Brain pericyte (primary cell): ENCODE measurements at places on chromosomes 2 and 18.

DNA sequence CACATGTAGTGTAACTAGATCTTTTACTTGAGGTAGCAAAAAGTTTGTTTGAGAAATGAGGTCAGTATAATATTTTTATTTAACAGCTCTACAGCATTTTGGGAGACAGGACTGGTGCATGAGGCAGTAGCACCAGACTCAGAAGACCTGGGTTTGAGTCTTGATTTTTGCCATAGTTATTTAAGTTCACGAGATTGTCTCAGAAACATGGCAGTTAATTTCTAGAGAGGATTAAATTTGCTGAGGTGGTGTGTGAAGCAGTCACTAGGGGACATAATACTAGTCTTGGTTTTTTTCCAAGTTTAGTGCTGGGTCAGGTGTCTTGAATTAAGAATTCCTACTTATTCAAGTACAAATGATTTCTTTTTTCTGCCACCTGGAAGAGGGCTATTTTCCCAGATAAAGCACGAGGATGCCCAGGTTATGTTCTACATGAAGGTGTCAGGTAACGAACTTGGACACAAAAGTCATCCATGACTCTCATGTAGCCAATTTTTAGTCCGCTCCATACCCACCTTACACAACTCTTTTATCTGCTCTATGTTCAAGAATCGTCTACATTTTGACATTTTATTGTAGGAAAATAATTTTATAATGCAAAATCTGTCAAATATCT lies 1.4 kb downstream of the MARCHF7 start:
- no peak for DNase-seq

DNA sequence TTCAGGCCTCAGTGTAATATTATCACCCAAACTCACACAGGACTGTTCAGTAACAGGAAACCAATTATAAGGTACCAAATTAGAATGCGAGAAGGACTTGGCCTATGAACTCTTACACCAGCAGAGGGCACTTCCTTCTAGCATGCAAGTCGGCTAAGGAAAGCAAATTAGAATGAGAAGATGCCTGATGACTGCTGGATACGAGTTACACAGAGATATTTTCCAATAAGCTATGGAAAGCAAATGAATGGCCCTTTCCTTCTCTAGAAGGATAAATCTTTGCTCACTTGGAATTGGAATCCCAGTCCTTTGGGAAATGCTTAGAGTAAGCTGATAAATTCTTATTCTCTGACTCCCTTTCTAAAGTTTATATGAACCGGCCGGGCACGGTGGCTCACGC lies 109.8 kb downstream of the AP1S3 start:
- no peak for DNase-seq

GRCh38 chr2:78541451-78542267 lies 483.8 kb upstream of the REG3G start:
- DNase-seq: no peak

DNA sequence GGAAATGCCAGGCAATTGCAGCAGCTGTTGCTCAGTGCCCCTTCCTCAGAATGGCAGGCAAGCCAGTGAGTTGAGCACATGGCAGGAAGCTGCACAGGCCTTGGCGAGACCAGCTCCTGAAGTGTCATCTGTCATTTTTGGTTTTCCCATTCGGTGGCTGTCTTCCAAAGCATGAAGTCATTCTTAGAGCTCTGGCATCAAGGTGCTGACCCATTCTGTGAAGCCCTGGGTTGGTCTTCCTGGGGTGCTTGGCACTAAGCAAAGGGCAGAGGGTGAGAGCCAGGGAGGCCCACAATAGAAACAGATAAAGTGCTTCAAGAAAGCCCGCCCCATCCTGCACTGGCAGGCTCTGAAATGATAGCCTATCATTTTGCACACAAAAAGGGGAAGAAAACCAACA lies 150.5 kb downstream of the VAPA start:
- no peak for DNase-seq

GRCh38 chr2:1502891-1503304 lies 89.6 kb downstream of the TPO start:
- DNase-seq: no peak
